Kasumi-1 (cell line): ENCODE measurements at places on chromosomes 3 and 15.

- DNase-seq, result no peak
Observed at GRCh38 chr3:41125258-41125657, 74.0 kb upstream of the CTNNB1 start.

DNA sequence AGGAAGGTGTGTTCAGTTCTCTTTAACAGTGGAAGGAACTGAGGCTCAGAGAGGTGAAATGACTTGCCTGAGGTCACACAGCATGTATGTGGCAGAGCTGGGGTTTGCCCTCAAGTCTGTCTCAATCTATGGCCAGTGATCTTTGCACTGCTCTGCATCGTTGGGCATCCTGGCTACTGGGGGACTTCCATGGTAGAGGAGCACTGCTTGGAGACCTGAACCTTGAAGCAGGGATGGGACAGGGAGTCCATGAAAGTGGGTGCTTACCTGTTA is 2.0 kb downstream of the CORO2B start:
- no peak for DNase-seq

- DNase-seq, result no peak
Observed at GRCh38 chr15:81002331-81003096, 1.8 kb downstream of the TLNRD1 start.

DNA sequence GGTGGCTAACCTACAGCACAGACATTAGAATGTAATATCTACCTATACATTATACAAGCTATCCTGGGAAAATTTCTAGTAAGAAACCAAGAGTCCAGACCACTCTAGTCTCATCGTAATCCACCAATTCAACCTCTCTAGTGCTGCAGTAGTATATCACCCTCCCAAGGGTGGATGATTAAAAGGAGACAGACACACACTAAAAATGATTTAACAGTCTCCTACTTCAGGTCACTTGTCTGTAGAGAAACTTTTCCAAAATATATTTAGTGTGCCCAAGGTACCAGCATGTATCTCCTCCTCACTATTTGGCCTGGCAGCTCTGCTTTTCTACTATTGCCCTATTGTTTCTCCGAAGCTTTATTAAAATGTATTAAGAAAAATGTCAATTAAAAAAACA is 45.0 kb downstream of the ZBTB20 start:
- no peak for DNase-seq

DNA sequence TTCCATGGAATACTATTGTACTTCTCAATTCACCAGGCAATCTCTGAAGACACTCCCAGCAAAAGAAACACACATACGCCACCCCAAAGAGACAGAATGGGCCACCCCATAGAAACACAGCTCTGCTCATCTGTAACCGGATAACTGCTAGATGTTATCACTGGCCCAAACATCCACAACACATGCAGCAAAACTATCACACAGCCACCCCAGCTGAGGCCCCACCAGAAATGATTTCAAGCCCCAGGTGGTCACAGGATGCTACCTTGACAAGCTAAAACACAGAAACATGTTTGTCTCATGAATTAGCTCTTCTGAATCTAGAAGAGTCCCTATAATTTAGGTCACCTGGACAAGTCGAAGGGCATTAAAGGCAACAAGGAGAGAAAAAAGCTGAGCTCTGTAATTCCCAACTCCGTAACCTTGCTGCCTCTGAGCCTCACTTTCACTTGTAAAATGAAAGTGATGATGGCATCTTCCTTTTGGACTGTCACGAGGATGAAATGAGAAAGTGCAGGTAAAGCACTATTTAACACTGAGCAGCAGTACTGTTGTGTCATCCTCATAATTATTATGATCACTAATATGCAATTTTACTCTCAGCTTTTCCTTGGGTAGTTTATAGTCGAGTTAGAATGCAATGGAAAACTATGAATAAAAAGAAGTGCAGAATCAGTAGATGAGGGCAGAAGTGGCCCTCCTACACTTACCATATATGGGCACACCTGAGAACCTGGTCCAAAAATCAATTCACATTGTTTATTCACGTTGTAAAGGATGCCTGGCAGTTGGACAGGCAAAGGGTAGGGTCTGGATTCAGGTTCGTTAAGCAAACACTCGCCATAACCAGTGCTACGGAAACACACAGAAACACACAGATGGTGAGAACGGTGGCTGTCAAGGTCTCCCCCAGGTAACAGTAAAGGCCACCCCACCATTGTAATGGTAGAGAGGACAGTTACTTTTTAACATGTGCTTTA is 38.6 kb downstream of the ADAMTS9 start:
- no peak for DNase-seq

GRCh38 chr3:44678480-44679116 is 30.1 kb downstream of the ZNF35 start:
- DNase-seq, result no peak

GRCh38 chr15:43106486-43106829 is 620 bp upstream of the UBR1 start:
- DNase-seq, result no peak
